GM12892 (cell line): ENCODE measurements at places on chromosomes 7 and 10.

GRCh38 chr10:1687190-1687589 is 50.1 kb downstream of the ADARB2 start:
- no peak for DNase-seq

- no peak for DNase-seq
Observed at GRCh38 chr10:130403153-130404075, 267.2 kb downstream of the GLRX3 start.

DNA sequence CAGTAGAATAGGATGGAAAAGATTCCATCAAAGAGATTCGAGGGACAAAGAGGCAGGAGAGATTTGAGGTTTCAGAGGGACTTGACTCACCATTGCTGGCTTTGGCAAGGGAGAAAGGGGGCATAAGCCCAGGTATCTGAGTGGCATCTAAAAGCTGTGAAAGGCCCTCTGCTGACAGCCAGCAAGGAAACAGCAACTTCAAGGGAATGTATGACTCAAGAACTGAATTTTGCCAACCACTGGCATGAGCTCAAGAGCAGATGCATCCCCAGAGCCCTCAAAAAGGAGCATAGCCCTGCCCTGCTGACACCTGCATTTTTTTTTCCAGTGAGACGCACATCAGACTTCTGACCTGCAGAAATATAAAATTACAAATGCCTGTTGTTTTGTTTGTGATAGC is 19.6 kb upstream of the ADAM12 start:
- no peak for DNase-seq

DNA sequence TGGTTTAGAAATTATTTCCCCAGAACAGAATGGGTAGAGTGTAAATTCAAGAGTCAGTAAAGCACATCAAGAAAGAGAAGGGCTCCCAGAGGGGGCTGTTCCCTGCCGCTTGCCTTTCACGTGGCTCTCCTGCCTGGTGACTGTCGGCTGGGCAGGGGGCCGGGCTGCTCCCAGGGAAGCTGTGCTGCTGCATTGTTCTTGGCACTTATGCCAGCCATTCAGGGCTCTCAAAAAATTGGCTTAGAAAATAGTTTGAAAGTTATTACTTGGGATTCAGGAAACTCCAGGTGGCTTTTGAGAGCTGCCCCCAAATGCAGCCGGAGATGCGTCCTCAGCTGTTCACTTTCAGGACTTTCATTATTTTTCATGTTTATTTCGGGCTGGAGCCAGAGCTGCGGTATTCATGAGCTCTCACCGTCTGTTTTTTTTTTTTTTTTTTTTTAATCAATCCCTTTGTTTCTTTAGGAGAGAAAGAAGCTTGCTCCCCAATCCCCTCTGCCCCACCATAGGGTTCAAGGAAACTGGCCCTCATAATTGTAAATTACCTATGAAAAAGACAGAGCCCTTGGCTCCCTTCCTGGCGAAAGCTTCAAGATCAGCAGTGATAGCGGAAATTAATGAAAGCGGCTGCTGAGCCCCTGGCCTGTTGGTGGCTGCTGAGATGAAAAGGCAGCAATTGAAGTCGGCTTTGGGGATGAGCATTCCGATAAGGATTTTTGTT is 94.1 kb downstream of the SORCS3 start:
- no peak for DNase-seq

DNA sequence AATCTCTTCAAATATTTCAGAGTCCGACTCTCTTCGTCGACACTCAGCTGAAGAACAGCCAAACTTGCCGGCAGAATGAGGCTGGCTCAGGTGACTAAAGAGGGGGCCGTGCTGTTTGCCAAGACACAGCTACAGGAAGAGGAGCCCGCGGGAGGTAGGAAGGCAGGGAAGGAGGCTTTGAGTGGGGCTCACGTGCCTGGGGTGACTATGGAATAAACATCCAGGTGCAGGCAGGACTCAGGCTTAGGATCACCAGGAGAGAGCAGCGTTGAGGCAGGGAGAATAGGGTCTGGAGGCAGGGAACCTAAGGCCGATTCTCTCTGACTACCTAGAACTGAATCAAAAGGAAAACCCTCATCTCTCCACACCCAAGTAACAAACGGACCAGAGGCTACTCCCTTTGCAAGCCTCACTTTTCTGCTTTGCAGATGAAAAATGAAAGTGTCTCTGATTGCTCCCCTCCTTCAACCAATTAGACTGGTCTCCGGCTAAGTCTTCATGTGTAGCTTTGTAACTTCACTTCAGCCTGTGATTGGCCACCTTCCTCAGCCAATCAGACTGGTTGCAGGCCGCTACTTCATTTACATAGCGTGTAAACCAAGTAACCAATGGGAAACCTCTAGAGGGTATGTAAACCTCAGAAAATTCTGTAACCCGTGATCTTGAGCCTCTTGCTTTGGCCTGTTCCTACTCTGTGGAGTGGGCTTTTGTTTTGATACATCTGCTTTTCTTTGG is 19.7 kb upstream of the BNIP3 start:
- no peak for DNase-seq

- DNase-seq = no peak
Observed at GRCh38 chr7:158460665-158461064, 127.0 kb downstream of the PTPRN2 start.

GRCh38 chr10:83991986-83992753 is 147.1 kb upstream of the GHITM start:
- DNase-seq = no peak

DNA sequence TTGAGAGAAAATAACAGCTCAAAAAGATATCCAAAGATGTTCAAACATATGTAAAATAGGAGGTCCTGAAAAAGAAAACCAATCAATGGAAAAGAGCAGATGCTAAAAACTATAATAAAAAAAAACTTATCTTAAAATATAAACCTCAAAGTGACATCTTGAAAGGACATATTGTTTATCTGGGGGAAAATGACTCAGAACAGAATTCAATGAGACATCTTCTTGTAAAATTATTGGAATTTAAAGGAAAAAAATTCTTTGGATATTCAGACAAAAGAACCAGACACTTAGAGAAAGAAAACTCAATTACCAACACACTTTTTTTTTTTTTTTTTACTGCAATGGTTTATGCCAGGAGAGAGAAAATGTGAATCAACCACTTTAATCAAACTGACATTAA is 58.9 kb downstream of the NAMPT start:
- DNase-seq = no peak

- no peak for DNase-seq
Observed at GRCh38 chr10:118342638-118343020, 505 bp upstream of the FAM204A start.

DNA sequence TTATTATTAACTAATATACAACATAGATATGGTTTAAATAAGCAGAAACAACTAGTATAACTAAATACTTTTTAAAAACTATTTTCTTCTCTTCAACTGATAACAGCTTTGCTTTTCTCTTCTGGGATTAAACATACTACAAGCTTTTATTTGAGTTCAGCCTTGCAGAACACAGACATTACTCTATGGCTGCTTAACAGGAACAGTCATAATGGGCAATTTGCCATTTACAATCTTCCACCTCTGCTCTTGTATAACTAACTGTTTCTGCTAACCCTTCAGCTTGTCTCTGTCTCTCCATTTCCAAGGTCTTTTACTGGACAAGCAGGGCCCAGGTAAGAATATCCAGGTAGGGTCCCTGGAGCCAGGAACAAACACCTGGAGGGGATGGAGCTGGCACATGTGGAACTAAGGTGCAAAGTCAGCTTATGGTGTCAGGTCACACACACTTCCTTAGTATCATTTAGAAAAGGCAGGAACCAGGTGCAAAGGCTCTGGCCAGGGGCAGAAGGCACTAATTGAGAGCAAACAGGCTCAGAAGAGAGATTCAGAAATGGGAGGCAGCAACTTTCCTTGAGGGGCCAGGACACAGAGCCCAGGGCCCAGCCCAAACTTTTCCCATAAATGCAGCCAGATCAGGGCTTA is 93.1 kb downstream of the STRA8 start:
- no peak for DNase-seq

DNA sequence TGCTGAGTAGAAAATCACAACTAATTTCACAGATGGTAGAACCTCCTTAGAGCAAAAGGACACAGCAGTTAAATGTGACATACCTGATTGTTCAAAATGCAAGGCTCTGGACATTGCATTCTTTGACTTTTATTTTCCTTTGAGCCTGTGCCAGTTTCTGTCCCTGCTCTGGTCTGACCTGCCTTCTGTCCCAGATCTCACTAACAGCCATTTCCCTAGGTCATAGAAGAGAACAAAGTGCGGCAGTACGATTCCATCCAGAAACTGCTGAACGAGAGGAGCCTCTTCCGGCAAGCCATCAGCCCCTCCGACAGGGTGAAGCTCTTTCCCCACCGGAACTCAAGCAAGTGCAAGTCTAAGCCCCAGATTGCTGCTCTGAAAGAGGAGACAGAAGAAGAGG is 186.9 kb downstream of the CFTR start:
- DNase-seq = no peak

GRCh38 chr7:16479161-16479560 is 13.6 kb upstream of the SOSTDC1 start:
- DNase-seq = no peak

- no peak for DNase-seq
Observed at GRCh38 chr10:1731592-1731991, 5.7 kb downstream of the ADARB2 start.

GRCh38 chr10:22854935-22855421 is 72.9 kb upstream of the ARMC3 start:
- DNase-seq = no peak

DNA sequence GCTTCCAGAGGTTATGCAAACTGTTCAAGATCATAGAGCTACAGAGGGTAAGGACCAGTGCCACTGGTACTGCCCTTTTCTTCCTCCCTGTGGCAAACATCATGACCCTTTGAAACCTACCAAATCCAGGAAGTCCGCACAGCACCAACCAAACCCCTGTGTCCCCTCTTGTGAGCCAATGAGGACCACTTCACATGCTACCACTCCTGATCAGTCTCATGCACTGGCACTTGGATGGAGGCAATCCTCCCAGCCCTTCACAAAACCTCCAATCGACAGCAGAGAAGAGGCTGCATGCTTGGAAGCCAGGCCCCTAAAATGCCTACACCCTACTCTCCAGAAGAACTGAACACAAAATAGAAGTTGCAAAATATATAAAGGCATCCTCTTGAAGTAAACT is 248.0 kb downstream of the TNS3 start:
- no peak for DNase-seq

- no peak for DNase-seq
Observed at GRCh38 chr7:23598296-23598695, 1.1 kb downstream of the CCDC126 start.

DNA sequence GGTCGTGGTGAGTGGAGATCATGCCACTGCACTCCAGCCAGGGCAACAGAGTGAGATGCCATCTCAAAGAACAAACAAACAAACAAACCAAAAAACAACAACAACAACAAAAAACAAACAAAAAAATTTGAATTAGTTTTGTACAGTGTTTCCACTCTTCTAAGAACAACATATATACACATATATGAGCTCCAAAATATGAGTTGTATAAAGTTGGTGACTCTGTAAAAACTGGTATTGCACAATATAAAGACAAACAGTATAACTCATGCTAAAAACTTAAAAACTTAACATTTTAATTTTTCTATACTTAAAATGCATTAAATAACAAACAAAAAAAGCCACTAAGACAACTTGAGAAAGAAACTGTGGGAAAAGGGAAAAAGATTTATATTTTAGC is 46.0 kb downstream of the AKR1B15 start:
- no peak for DNase-seq

DNA sequence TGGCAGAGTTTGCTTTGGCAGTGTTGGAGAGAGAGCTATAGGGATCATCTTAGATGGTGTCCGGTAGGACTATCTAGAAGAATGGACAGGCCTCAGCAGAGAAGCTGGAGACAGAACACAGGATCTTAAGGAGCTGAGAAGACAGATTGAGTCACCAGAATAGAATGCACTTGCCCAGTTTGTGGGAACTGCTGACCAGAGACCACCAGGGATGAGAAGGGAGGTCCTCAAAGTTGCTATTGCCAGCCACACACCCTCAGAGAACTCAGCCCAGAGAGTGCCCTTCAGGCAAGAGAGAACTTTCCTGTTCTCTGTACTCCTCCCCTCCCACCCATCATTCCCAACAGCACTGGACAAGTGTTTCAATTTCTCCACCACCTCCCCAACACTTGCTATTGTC is 25.3 kb upstream of the GALNT11 start:
- no peak for DNase-seq

DNA sequence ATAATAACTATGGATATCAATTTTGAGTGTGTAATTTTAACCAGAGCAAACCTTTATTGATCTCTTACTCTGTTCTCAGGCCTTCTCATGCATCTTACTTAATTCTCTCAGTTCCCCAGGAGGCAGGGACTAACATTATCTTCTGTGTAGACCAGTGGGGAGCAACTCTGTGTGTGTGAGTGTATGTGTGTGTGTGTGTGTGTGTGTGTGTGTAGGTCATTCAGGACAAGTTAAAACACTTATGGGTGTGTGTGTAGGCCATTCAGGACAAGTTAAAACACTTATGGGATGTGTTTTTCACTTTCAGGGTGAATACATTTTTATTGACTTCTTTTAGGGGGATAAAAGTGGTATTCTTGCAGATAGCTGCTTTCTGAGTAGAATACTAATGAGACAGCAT is 145.0 kb downstream of the ADAM12 start:
- DNase-seq = no peak

GRCh38 chr10:71923138-71923692 is 41.0 kb upstream of the CHST3 start:
- no peak for DNase-seq

- no peak for DNase-seq
Observed at GRCh38 chr10:15703151-15703880, 16.4 kb downstream of the ITGA8 start.

GRCh38 chr10:78424723-78425122 is 391.1 kb downstream of the RPS24 start:
- DNase-seq = no peak

DNA sequence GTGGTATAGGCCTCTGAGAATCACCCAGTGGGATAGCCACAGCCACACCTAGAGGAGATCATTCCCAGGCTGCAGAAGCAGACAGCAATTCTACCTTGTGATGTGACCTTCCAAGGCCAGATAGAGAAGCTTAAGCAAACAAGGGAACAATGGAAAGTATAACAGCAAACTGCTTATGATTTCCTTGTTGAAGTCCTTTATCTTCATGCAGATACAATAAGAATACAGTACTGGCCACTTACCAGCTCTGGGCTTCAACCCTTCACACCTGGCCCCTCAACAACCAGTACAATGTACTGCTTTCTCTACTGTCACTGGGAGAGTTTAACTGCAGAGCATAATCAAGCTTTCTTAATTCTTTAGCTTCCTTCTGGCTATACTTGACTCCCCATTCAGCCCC is 22.6 kb upstream of the DDX50 start:
- DNase-seq = no peak

GRCh38 chr7:77759294-77759889 is 38.8 kb downstream of the TMEM60 start:
- no peak for DNase-seq

DNA sequence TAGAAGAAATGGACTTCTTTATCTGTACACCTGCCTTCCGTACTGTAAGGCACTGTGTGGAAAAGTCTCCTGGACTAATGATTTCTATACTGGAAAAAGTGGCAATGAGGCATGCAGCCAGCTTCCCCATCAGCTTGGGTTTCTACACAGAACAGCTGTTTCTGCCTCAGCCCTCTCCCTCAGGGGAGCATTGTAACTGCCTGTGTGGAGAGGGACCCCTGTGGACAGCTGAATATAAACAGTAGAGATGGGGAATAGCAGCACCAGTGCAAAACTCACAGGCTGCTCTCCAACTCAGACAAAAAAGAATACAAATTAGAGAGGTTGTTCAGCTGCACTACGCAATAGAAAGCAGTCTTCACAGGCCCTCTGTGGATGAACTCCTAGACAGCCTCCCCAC is 451.3 kb upstream of the MBL2 start:
- no peak for DNase-seq
